Upper lobe of left lung (tissue), 6 donors: ENCODE measurements at places on chromosomes 5 and 9. TPM values are rescaled to one million over a fixed set of nuclear protein-coding genes. Genes with fewer than 3 reads are reported as not detected.

DNA sequence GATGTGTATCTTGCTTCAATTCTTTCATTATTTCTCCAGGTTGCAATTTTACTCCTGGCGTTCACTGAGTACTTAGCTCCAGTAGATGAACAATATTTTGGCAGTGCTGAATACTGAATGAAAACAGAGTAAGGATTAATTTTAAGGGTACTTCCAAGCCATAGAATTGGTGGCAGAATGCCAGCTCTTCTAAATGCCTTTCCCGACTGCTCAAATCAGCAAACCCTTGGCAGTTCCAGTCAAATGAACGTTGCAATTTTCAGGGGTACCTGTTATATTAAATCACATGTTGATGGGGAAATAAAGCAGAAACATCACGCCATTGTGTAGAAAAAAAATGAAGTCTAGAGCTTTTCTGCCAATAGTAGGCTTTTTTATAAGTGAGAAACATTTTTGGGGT is 282.4 kb upstream of the RPS23 start:
- H3K27me3 ChIP-seq, result no peaks in the 10 kb centered on the region
- DNase-seq, result no peak
- no peak overlapping the region for H3K27ac ChIP-seq
- no peaks in the 10 kb centered on the region for H3K36me3 ChIP-seq
- H3K4me3 ChIP-seq, result no peak overlapping the region
- H3K4me1 ChIP-seq, result no peaks in the 10 kb centered on the region

DNA sequence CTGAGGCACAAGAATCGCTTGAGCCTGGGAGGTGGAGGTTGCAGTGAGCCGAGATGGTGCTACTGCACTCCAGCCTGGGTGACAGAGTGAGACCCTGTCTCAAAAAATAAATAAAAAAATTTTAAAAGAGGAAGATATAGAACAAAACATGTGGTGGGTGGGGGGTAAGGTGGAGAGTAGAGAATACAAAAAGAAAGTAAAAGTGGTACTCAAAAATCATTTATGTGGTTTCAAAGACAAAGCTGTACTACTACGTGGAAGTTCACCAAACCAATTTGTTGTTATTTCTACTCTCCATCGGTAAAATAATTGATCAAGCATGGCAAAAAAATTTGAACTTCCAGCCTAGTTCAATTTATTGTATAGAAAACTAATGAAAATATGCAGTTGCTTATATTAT is 8.0 kb upstream of the OR13C3 start:
- H3K4me1 ChIP-seq, result no peaks in the 10 kb centered on the region
- no peak for DNase-seq
- no peak overlapping the region for H3K4me3 ChIP-seq
- no peaks in the 10 kb centered on the region for H3K36me3 ChIP-seq
- H3K27me3 ChIP-seq, result no peaks in the 10 kb centered on the region

- no peak overlapping the region for H3K4me3 ChIP-seq
- H3K36me3 ChIP-seq, result no peaks in the 10 kb centered on the region
- DNase-seq, result no peak
- no peaks in the 10 kb centered on the region for H3K4me1 ChIP-seq
- H3K27me3 ChIP-seq, result peaks cover 4% of the 10 kb centered on the region
- no peak overlapping the region for H3K27ac ChIP-seq
Observed at GRCh38 chr5:140883373-140883772, 1.4 kb downstream of the PCDHA13 start.

DNA sequence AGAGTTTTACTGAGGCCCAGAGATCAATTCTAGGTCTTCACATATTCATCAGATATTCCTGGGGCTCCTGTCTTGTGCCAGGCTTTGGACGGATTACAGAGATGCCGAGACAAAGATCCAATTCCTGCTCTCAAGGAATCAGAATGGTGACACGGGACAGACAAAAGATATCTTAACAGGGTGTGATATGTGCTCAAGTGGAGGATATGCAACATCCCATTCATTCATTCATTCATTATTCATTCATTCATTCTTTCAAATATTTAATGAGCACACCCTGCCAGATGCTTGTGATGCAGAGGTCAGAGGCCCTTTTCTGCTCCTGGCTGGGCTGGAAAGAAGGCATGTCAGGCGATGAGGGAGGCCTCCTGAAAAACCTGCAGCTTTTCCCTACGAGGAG is 21.8 kb downstream of the LHX2 start:
- no peak overlapping the region for H3K4me3 ChIP-seq
- H3K4me1 ChIP-seq, result no peaks in the 10 kb centered on the region
- no peak overlapping the region for H3K27ac ChIP-seq
- H3K36me3 ChIP-seq, result no peaks in the 10 kb centered on the region

GRCh38 chr5:181234455-181235306 is 9.0 kb downstream of the RACK1 start:
- DNase-seq, result no peak
- H3K36me3 ChIP-seq, result peaks cover 80% of the 10 kb centered on the region
- no peak overlapping the region for H3K27ac ChIP-seq
- H3K27me3 ChIP-seq, result no peaks in the 10 kb centered on the region

- H3K27ac ChIP-seq, result no peak overlapping the region
- H3K27me3 ChIP-seq, result no peaks in the 10 kb centered on the region
- no peaks in the 10 kb centered on the region for H3K4me1 ChIP-seq
- H3K4me3 ChIP-seq, result no peak overlapping the region
- DNase-seq, result no peak
Observed at GRCh38 chr5:155871623-155872022, 455.3 kb upstream of the SGCD start.

- H3K27me3 ChIP-seq, result no peaks in the 10 kb centered on the region
- no peak overlapping the region for H3K4me3 ChIP-seq
- no peaks in the 10 kb centered on the region for H3K4me1 ChIP-seq
- no peaks in the 10 kb centered on the region for H3K36me3 ChIP-seq
Observed at GRCh38 chr9:29044959-29045358, 1471.7 kb upstream of the C9orf72 start.

DNA sequence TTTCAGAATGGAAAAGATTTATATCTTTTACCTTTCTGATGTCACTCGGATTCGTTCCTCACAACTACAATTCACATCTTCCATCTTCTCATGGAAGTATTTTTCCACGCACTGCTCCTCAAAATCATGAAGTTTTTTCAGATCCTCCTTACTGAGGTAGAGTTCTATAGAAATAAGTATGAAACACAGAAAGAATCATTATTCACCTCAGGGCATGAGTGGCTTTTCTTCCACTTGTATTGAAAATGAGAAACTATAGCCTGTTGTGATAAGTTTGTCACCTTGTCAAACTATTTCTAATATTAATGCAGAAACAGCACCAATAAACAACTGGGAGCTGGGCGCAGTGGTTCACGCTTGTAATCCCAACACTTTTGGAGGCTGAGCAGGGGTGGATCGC is 116.0 kb downstream of the TRPM6 start:
- H3K27ac ChIP-seq, result no peak overlapping the region
- H3K36me3 ChIP-seq, result no peaks in the 10 kb centered on the region
- H3K4me3 ChIP-seq, result no peak overlapping the region
- no peak for DNase-seq

- H3K4me3 ChIP-seq, result no peak overlapping the region
- no peaks in the 10 kb centered on the region for H3K27me3 ChIP-seq
- H3K4me1 ChIP-seq, result no peaks in the 10 kb centered on the region
- no peaks in the 10 kb centered on the region for H3K36me3 ChIP-seq
- H3K27ac ChIP-seq, result no peak overlapping the region
- no peak for DNase-seq
Observed at GRCh38 chr9:96883922-96884321, 29.6 kb upstream of the ZNF782 start.

- DNase-seq, result no peak
- no peaks in the 10 kb centered on the region for H3K4me1 ChIP-seq
Observed at GRCh38 chr5:121949885-121950284, 11.9 kb upstream of the SRFBP1 start.

DNA sequence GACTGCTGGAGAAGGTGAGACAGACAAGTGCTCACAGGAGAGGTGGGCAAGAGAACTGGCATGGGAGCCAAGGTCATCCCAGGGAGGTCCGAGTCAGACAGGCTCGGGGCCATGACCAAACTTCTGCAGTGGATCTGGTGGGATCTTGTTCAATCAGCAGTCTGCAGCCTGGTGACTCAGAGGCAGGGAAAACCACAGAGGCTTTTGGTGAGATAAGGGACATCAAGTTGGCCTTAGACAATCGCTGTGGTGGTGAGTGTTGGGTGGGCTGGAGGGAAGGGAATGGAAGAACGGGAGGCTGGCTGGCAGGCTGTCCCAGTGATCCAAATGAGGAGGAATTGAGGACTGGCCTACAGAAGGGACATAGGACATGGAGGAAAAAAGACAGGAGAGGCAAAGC is 123.8 kb downstream of the TMEM174 start:
- H3K4me1 ChIP-seq, result peaks cover 19% of the 10 kb centered on the region
- H3K4me3 ChIP-seq, result no peak overlapping the region
- H3K36me3 ChIP-seq, result no peaks in the 10 kb centered on the region
- H3K27me3 ChIP-seq, result peaks cover 39% of the 10 kb centered on the region
- DNase-seq, result no peak
- no peak overlapping the region for H3K27ac ChIP-seq

- no peak overlapping the region for H3K27ac ChIP-seq
- H3K36me3 ChIP-seq, result peaks cover 8% of the 10 kb centered on the region
- no peaks in the 10 kb centered on the region for H3K27me3 ChIP-seq
- DNase-seq, result no peak
Observed at GRCh38 chr5:69528035-69528434, 32.0 kb upstream of the GTF2H2C start.

DNA sequence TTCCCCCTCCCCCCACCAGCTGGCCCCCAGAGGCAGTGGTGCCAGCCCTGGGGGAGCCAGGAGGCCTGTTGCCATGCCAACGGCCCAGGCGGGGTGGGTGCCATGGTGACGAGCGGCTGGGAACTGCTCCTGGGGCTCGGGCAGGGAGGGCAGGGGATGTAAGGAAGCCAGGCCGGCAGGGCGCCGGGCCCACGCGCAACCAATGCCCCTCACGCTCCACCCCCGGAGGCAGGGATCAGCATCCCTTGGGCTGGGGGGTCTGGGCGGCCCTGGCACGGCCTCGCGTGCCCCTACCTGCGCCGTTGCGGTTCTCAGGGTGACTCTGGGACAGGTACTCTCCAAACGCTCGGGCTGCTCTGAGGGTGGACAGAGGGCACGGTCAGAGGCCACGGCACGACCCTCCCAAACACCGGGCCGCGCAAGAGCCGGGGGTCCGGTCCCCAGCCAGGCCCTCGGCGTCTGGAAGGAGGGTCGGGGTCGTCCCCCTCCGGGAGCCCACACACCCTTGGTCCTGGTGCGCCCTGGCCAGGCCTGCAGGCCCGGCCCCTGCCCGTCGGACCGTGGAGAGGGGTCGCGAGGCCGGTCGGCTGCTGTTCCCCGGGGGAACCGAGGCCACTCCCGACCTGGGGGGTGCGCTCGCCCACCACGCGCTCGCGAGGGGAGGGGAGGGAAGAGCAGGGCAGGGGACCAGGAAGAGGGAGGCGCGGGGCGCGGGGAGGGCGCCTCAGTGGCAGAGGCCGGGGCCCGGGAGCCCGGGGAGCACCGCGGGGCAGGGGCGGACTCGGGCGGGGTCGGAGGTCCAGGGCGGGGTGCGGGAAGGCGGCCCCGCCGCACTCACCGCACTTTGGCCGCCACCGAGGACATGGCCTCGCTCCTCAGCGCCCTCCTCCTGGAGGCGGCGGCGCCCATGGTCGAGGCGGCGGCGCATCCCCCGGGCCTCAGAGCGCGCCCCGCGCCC is 661 bp downstream of the NSMF start:
- no peak for DNase-seq
- H3K4me1 ChIP-seq, result peaks cover 29% of the 10 kb centered on the region
- H3K36me3 ChIP-seq, result no peaks in the 10 kb centered on the region

GRCh38 chr5:122368510-122369251 is 56.6 kb downstream of the SNCAIP start:
- no peaks in the 10 kb centered on the region for H3K27me3 ChIP-seq
- H3K4me3 ChIP-seq, result no peak overlapping the region
- H3K4me1 ChIP-seq, result no peaks in the 10 kb centered on the region
- H3K36me3 ChIP-seq, result no peaks in the 10 kb centered on the region
- H3K27ac ChIP-seq, result no peak overlapping the region

DNA sequence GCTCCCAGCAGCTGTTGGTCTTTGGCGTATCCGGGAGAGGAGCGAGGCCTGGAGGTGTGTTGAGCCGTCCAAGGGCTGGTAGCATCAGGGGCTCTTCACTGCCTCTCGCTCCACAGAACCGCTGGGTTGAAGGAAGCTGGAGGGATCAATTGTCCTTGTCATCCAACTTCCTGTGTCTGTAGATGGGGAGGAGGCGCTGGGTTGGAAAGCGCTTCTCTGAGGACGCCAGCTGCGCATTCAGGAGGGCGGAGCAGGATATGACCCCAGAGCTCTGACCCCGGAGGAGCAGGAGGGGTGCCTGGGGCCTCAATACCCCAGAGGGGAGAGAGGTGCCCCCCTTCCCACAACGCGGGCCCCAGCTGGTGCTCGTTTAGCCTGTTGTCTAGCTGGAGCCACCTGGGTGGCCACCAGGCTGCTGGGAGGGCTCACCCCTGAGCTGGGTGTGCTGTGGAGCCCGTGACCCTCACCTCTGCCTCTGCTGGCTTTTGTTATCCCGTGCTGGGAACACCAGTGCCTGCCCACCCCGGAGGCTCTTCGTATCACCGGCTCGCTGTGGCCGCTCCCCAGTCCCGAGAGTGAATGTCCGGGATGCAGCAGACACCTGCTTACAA is 2.0 kb upstream of the DBH start:
- no peaks in the 10 kb centered on the region for H3K36me3 ChIP-seq
- H3K4me1 ChIP-seq, result peaks cover 14% of the 10 kb centered on the region
- H3K4me3 ChIP-seq, result no peak overlapping the region
- H3K27ac ChIP-seq, result no peak overlapping the region

DNA sequence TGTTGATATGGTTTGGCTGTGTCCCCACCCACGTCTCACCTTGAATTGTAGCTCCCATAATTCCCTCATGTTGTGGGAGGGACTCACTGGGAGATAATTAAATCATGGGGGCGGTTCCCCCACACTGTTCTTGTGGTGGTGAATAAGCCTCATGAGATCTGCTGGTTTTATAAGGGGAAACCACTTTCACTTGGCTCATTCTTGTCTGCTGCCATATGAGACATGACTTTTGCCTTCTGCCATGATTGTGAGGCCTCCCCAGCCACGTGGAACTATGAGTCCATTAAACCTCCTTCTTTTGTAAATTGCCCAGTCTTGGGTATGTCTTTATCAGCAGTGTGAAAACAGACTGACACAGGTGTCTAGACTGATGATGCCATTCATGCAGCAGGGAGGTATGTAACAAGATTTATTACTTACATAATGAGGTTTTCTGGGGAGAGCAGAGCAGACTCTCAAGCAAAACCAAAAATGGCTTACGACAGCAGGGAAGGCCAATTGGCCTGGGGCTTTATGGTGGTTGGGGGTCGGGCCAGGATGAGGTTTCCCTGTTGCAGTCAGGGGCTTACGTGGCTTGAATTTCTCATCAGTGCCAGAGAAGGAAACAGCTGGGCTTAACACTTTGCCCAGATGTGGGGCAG is 9.5 kb upstream of the COMMD10 start:
- no peaks in the 10 kb centered on the region for H3K4me1 ChIP-seq
- no peaks in the 10 kb centered on the region for H3K36me3 ChIP-seq
- H3K27me3 ChIP-seq, result no peaks in the 10 kb centered on the region
- no peak overlapping the region for H3K4me3 ChIP-seq
- H3K27ac ChIP-seq, result no peak overlapping the region
- no peak for DNase-seq

The PIP5K1B gene
- 44.1 TPM for total RNA-seq

The IGFBPL1 gene
- total RNA-seq, result 0.66 TPM

The GPRIN1 gene
- total RNA-seq, result 0.92 TPM

The DRD1 gene
- not detected for total RNA-seq
